ENCODE measurements at places on chromosomes 4 and X. TPM values are rescaled to one million over a fixed set of nuclear protein-coding genes. Genes with fewer than 3 reads are reported as not detected.

The RADX gene
- total RNA-seq: 5.6 TPM

- H3K27ac ChIP-seq: no peak overlapping the region
- H3K36me3 ChIP-seq: no peaks in the 10 kb centered on the region
- H3K4me1 ChIP-seq: no peaks in the 10 kb centered on the region
- DNase-seq: no peak
- peaks cover 3% of the 10 kb centered on the region for H3K27me3 ChIP-seq
These were observed 71.4 kb upstream of the GPM6B start for GRCh38 chrX:13888284-13888683.

DNA sequence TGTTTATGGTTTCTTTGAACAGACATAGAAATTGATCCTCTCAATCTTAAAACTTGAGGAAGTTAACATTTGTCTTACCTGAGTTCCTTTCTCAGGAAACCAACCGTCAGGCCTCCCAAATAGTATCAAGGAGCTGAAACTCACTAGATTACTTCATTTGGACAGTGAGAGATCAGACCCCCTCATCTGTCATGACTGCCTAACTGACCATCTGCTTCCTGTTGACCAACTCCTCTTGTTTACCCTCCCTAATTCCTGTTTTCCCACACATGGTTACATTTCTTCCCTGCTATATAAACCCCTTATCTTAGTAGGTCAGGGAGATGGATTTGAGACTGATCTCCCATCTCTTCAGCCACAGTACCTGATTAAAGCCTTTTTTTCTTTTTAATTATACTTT is 46.2 kb upstream of the NMU start:
- no peak overlapping the region for H3K27ac ChIP-seq
- no peak for DNase-seq
- no peaks in the 10 kb centered on the region for H3K36me3 ChIP-seq
- no peaks in the 10 kb centered on the region for H3K4me1 ChIP-seq
- H3K4me3 ChIP-seq: no peak overlapping the region
- peaks cover 4% of the 10 kb centered on the region for H3K27me3 ChIP-seq

GRCh38 chr4:37780444-37781130 is 45.9 kb upstream of the PGM2 start:
- peak overlapping the region; percentile 73 for H3K27ac ChIP-seq
- DNase-seq: peak; percentile 58
- peaks cover 16% of the 10 kb centered on the region for H3K4me1 ChIP-seq
- no peaks in the 10 kb centered on the region for H3K27me3 ChIP-seq
- H3K4me3 ChIP-seq: no peak overlapping the region

GRCh38 chrX:57587607-57588006 is 4.2 kb upstream of the ZXDB start:
- no peak overlapping the region for H3K4me3 ChIP-seq
- peaks cover 14% of the 10 kb centered on the region for H3K4me1 ChIP-seq
- no peak overlapping the region for H3K27ac ChIP-seq
- H3K27me3 ChIP-seq: no peaks in the 10 kb centered on the region
- DNase-seq: no peak
- H3K36me3 ChIP-seq: no peaks in the 10 kb centered on the region

The TXK gene
- total RNA-seq: 20.6 TPM

The EDA2R gene
- 1.8 TPM for total RNA-seq

GRCh38 chr4:184424993-184425758 is 49.2 kb downstream of the IRF2 start:
- peak overlapping the region; percentile 19 for H3K27ac ChIP-seq
- H3K36me3 ChIP-seq: peaks cover 62% of the 10 kb centered on the region
- H3K4me1 ChIP-seq: peaks cover 55% of the 10 kb centered on the region
- no peak for DNase-seq

DNA sequence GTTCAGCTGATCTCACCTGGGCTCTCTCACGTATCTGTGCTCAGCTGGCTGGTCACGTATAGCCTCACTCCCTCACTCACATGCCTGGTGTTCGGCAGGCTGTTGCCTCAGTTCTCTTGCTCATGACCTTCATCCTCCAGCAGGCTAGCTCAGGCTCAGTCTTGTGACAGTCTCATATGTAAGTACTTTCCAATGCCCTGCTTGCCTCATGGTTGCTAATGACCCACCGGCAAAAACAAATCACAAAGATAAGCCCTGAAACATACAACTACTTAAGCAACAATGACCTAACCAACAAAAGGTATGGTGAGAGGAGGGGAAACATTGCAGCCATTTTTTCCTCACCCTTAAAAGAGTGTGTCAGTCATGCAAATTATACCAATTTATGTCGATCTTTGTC is 25.0 kb downstream of the MEPE start:
- H3K4me3 ChIP-seq: no peak overlapping the region
- no peak for DNase-seq
- no peaks in the 10 kb centered on the region for H3K4me1 ChIP-seq
- no peaks in the 10 kb centered on the region for H3K36me3 ChIP-seq

DNA sequence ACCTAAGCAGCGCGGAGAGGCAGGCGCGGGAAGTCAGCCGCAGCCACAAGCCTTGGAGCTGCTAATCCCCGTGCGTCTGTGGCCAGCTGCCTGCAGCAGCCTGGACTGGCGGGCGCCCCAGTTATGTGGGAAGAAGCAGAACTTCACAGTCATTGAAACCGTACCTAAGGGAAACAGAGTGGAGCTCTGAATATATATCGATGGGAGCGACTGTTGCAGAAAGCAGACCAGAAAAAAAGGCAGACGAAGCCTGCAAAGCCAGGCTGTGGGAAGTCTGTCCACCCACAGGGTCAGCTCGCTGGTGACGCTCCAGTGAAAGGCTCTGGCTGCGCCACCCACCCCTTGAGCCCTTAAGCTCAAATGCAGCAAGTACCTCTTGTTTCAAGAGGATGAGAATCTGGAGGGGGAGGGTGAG is 24.7 kb downstream of the KCNE5 start:
- no peak overlapping the region for H3K4me3 ChIP-seq
- H3K36me3 ChIP-seq: no peaks in the 10 kb centered on the region
- DNase-seq: no peak
- H3K4me1 ChIP-seq: no peaks in the 10 kb centered on the region

The PRICKLE3 gene
- 25.9 TPM for total RNA-seq

DNA sequence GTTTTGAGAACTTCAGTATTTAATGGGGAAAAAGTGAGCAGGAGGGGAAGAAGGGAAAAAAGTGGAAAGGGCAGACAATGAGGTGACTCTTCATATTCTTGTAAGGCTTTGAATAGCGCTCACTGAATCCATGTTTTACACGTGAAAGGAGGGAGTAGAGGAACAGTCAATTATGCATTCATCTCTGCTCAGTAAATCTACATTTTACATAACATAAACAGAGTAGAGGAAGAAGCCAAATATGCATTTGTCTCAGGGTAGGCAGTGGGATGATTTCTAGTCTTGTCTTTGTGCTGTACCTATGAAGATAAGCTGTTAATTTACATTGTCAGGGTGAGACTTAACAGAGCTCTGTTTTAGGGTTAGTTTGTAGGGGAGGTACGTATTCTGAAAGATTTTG is 19.4 kb upstream of the ELF2 start:
- no peak for DNase-seq
- H3K4me3 ChIP-seq: no peak overlapping the region
- no peaks in the 10 kb centered on the region for H3K36me3 ChIP-seq
- no peaks in the 10 kb centered on the region for H3K4me1 ChIP-seq
- H3K27me3 ChIP-seq: peaks cover 3% of the 10 kb centered on the region

DNA sequence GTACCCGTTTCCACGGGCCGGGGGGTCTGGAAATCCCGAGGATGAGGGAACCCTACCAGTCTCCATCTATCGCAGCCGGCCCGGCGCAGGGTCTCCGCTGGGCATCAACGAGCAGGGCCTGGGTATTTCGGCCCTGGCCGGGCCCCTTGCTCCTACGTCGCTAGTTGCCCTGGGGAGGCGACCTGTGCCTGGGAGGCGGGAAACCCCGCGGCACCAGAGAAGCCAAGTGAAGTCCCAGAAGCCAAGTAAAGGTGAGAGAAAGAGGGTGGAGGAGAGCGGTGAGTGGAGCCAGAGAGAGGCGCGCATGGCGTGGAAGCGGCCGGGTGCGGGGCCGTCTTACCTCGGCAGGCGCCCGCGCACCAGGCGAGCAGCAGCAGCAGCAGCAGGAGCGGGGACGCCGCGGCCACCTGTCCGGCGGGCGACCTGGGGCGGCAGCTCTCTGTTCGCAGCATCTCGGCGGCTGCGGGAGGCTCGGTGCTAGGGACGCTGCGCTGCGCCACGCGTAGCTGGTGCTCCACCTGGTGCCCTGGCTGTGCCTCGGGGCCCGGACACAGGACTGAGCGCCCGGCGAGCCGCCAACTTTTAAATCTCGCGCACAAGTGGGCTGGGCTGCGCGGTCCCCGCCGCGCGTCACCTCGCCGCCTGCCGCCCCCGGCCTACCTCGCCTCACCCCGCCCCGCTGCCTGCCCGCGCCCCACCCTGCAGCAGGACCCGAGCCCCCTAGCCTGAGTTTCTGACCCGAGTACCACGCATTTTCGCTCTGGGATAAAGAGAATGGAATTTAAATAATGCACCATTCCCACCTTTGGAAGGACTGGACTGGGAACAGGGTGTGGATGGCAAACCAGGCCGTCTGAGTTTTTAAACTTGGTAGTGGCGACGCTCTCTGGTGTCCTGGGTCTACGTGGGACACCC is at the start of gene NMU:
NMU (minus strand) TSS at position 558 of the 915 bp plus-strand sequence; CDS start at position 452, 106 bp downstream.
- H3K27ac ChIP-seq: no peak within 1 kb of the TSS
- H3K4me3 ChIP-seq: peak within 1 kb of the TSS; percentile 60
- peak; percentile 68 for DNase-seq
- H3K36me3 ChIP-seq: no peaks in the 10 kb centered on the region
- H3K27me3 ChIP-seq: peaks cover 54% of the 10 kb centered on the region
- peaks cover 16% of the 10 kb centered on the region for H3K4me1 ChIP-seq

The SOWAHD gene
- total RNA-seq: not detected

The SEC31A gene
- total RNA-seq: 76.0 TPM

The MAGEB10 gene
- not detected for total RNA-seq

DNA sequence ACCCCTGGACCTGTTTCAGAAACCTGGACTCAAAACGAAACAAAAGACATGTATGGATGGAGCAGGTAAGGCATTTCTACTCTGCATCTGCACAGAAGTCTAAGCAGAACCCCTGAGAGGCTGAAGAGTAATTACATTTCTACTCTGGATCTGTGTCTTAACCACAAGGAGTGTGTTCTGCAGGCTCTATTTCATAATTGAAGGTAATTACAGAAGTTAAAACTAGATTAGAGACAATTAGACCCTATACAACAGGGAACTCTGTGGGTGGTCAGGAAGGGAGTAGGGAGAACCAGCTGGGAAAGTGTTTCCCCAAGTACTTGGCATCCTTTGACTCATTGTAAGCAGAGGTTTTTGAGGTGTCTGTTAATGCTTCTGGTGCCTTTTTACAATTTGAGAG is 69.8 kb downstream of the IGSF1 start:
- H3K36me3 ChIP-seq: no peaks in the 10 kb centered on the region
- H3K27ac ChIP-seq: no peak overlapping the region
- H3K27me3 ChIP-seq: no peaks in the 10 kb centered on the region
- no peak overlapping the region for H3K4me3 ChIP-seq

GRCh38 chr4:46425775-46426400 is 36.0 kb upstream of the GABRA2 start:
- no peak overlapping the region for H3K4me3 ChIP-seq
- no peak for DNase-seq
- no peaks in the 10 kb centered on the region for H3K27me3 ChIP-seq
- H3K27ac ChIP-seq: no peak overlapping the region

The CBR4 gene
- total RNA-seq: 26.8 TPM

- H3K36me3 ChIP-seq: peaks cover 11% of the 10 kb centered on the region
- no peak for DNase-seq
- peaks cover 7% of the 10 kb centered on the region for H3K4me1 ChIP-seq
- no peaks in the 10 kb centered on the region for H3K27me3 ChIP-seq
- H3K4me3 ChIP-seq: no peak overlapping the region
These were observed 335.5 kb downstream of the ARHGAP10 start for GRCh38 chr4:148067301-148067916.

GRCh38 chr4:25884031-25884782 is 21.4 kb upstream of the SEL1L3 start:
- H3K4me1 ChIP-seq: peaks cover 3% of the 10 kb centered on the region
- no peak for DNase-seq
- no peak overlapping the region for H3K27ac ChIP-seq

The C4orf50 gene
- 0.07 TPM for total RNA-seq

- H3K4me1 ChIP-seq: no peaks in the 10 kb centered on the region
- H3K27ac ChIP-seq: no peak overlapping the region
- no peak for DNase-seq
- peaks cover 2% of the 10 kb centered on the region for H3K27me3 ChIP-seq
- no peaks in the 10 kb centered on the region for H3K36me3 ChIP-seq
These were observed 84.8 kb downstream of the TMEM144 start for GRCh38 chr4:158295053-158295452.

DNA sequence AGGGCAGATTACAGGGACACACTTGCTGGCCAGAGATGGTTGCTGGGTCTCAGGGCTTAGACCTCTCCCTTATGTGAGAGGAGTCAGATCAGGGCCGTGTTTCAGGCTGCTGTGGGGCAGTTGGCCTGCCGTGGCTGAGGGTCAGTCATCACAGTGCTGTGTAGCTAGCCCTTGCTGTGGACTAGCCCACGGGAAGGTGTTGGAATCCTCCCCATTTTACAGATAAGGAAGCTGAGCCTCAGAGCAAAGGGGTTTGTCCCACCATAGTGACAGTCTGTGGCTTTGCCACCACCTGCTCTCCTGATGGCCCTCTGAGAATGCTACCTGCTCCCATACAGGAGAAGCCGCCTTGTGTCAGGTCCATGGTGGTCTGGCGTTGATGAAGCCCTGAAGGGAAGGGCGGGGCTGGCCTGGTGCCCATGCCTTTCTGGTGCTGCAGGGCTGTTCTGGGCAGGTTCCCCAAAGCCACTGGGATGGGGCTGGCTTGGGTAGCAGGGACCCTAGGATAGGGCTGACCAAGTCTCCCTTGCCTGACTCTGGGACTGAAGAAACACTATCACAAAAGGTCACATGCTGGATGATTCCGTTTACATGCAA is 2.4 kb upstream of the FAM53A start:
- peaks cover 11% of the 10 kb centered on the region for H3K4me1 ChIP-seq
- DNase-seq: no peak
- H3K4me3 ChIP-seq: no peak overlapping the region
- no peaks in the 10 kb centered on the region for H3K27me3 ChIP-seq
- peaks cover 15% of the 10 kb centered on the region for H3K36me3 ChIP-seq

The CCKAR gene
- not detected for total RNA-seq

- no peaks in the 10 kb centered on the region for H3K27me3 ChIP-seq
- no peak for DNase-seq
- H3K27ac ChIP-seq: no peak overlapping the region
- H3K4me3 ChIP-seq: no peak overlapping the region
These were observed 623.6 kb downstream of the STIM2 start for GRCh38 chr4:27484216-27484615.

The FHDC1 gene
- total RNA-seq: 0.05 TPM

DNA sequence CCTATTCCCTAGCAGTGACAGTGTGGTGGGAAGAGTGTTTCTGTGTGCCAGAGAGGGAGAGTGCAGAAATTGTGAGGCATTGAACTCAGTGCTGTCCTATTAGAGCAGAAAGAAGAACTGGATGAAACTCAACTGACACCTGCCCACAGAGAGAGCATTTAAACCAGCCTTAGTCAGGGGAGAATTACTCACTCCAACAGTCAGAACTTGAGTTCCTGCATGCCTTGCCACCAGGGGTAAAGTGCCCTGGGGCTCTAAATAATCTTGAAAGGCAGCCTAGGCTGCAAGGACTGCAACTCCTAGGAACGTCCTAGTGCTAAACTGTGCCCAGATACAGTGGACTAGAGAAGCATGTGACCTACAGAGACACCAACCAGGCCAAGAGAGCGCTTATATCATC is 12.8 kb downstream of the CYSLTR1 start:
- peak; percentile 32 for DNase-seq
- H3K4me3 ChIP-seq: no peak overlapping the region
- no peaks in the 10 kb centered on the region for H3K27me3 ChIP-seq
- peaks cover 20% of the 10 kb centered on the region for H3K4me1 ChIP-seq

- peaks cover 16% of the 10 kb centered on the region for H3K4me1 ChIP-seq
- no peak overlapping the region for H3K27ac ChIP-seq
- H3K36me3 ChIP-seq: peaks cover 23% of the 10 kb centered on the region
- no peak overlapping the region for H3K4me3 ChIP-seq
- DNase-seq: no peak
- no peaks in the 10 kb centered on the region for H3K27me3 ChIP-seq
These were observed 8.8 kb downstream of the LARP7 start for GRCh38 chr4:112645541-112646329.

All from activated CD8-positive, alpha-beta T cell treated with anti-CD3 and anti-CD28 coated beads for 36 hours (primary cell).